ENCODE measurements at places on chromosomes 16 and 17.

- no peak for DNase-seq
Observed at GRCh38 chr16:54631782-54632181, 298.9 kb upstream of the IRX5 start.

GRCh38 chr17:79556271-79556670 is 54.6 kb downstream of the RBFOX3 start:
- DNase-seq, result no peak

DNA sequence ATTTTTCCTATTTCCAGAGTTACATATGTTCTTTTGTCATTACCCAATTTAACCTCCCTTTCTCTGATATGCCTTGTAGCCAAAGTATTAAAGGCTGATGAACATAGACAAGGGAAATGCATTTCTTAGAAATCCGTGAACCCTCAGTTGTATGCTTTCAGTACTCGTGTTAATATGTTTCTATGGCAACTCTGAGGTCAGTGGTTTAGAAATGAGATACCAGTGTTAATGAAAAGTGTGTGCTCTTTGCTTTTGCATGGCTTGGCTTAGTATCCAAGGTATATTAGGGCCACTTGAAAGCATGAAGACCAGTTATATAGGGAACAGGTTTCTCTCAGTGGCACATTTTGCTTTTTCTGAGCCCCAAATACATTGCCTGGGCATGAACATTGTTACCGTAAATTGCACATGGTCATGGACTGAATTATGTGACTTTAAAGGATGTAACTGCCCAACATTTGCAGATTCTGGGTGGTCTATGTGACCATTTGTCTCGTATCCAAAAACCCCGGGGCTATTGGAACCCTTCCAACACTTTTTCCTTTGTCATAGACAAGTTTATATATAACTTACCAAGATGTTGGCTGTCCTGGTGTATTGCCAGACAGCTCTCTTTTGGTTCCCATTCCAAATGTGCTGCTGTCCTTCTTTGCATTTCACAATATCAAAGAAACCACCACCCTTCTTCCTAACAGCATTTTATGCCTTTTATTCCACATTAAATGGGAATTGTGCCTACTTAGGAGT is 17.5 kb downstream of the ABHD15 start:
- DNase-seq, result no peak

DNA sequence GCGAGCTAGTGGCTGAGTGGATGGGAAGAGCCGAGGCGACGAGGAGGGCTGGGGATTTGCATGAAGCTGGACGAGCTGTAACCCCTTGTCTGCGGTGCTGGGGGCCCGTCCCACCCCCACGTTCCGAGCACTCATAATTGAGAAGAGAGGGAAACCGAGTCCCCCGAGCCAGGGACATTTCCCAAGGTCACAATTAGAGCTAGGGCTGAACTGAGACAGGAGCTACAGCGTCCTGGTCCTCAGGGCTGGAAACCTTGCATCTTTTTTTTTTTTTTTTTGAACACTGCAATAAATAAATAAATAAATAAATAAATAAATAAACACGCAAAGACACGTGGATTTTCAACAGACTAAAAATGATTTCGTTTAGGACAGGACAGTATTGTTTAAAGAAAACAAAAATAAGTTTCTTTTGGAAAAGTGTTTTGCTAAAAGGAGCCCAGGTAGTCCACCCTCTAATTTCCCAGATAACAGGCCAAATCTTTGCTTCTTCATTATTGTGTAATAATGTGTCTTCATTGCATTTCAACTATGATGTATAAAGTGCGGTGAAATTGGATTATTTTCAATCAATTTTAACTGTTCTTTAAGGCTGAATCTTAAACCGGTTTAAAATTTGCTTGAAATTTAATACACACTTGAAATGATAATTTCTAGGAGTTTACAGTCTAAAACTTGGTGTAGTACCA is 992 bp downstream of the GDPD1 start:
- DNase-seq, result no peak

DNA sequence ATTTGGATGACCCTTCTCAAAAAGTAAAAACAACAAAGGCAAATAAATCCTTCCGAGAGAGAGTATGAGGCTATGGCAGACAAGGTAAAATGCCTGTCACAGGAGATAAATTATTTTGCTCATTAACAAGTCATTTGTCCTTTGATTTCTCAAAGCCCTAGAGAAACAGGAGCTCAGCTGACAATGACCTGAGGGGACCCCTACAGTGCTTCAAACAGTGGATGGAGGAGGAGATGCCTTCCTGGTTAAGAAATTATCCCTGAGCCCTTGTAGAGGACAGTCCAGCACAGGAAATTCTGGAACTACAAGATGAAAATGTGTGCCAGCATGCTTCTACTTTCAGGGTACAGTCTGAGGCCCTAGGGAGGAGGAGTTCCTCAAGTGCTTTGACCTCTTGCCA is 24.0 kb upstream of the RHBDL3 start:
- no peak for DNase-seq

DNA sequence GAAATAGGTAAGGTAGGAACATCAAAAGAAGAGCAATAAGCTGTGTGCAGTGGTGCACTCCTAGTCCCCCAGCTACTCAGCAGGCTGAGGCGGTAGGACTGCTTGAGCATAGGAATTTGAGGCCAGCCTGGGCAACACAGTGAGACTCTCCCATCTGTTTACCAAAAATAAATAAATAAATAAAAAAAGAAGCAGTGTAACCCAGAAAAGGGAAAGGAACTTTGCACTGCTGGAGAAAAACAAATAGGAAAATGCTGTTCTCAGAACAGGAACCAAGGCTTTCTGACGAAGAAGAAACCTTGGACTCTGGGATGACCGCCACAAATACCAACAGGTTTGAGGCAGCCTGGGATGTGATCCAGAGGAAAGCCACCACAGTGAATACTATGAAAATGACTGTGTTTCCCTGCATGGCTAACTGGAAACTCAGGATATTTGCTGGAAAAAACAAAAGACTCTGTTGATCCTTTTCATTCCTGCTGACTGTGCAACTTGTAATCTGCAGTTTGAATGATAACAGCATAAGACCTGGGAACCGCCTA is 41.2 kb downstream of the TTC19 start:
- DNase-seq, result peak; percentile 77

DNA sequence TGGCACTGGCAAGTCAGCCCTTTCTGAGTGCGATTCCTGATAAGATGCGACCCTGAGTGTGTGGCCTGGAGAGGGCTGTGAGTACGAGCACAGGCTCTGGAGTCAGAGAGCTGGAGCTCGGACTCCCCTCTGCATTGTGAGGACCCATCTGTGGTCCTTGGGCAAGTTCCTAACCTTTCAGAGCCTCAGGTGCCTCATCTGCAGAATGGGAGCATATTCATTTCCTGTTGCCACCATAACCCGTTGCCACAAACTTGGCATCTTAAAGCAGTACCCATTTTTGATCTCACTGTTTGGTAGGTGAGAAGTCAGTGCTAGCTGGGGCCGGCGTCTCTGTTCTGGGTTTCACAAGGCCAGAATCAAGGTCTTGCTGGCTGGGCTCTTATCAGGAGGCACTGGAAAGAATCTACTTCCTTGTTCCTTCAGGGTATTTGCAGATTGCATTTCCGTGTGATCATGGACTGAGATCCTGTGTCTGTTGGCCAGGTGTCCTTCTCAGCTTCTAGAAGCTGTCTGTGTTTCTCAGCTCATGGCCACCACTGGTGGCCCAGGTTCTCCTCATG is 20.2 kb downstream of the KNOP1 start:
- DNase-seq, result no peak

GRCh38 chr16:29306943-29307597 is 99.4 kb downstream of the NPIPB11 start:
- DNase-seq, result peak; percentile 72

- no peak for DNase-seq
Observed at GRCh38 chr16:84048871-84049270, 6.3 kb upstream of the SLC38A8 start.

- no peak for DNase-seq
Observed at GRCh38 chr17:77485089-77485833, 344.5 kb downstream of the SEC14L1 start.

- no peak for DNase-seq
Observed at GRCh38 chr16:12758670-12759558, 44.8 kb downstream of the CPPED1 start.

GRCh38 chr17:79064026-79064425 is 10.6 kb upstream of the ENGASE start:
- DNase-seq, result no peak

DNA sequence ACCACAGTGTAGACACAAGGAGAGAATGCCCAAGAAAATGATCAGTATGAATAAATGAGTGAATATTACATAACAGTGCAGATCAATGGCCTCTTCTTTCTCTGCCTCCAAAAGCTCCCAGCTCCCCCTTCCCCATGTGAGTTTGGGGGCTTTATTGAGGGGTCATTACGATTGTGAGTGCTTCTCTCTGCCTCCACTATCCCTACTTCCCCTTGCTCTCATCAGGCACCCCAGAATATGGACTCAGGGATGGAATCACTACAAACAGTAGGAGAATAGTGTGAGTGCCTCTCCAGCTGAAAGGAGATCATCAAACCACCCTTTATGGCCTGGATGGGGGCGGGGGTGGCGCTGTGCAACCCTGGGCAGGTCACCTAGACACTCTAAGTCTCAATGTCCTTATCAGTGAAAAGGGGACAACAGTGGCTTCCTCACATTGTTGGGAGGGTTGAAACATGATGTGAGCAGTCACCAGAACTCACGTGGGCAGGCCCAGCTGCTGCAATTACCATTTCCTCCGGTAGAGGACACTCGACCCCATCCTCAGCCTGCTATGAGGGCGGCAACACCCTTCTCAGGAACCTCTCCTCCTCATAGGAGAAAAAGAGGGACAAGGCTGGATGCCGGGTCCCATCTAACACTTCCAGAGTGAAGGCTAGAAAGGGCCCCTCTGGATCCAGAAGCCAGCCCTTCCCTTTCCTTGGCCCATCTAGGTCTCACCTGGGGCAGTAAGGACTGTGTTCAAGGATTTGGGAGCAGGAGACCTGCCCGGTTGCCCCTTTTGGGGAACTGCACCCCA is 2.1 kb upstream of the EPOP start:
- DNase-seq, result peak; percentile 77

- no peak for DNase-seq
Observed at GRCh38 chr17:61064087-61064951, 335.3 kb upstream of the TBX2 start.

DNA sequence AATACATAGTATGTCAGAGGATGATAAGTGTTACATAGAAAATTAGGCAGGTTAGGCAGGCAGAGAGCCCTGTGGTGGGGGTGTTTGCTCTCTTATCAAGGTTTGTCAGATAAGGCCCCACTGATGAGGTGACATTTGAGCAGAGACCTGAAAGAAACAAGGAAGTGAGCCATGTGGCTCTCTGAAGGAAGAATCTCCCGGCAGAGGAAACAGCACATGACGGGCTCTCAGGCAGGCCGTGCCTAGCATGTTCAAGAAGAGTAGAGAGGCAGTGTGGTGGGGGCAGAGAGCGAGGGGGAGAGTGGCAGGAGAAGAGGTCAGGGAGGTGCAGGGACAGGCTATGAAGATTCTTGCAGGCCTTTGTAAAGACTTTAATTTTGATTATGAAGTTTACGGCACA is 82.0 kb upstream of the ASIC2 start:
- no peak for DNase-seq

DNA sequence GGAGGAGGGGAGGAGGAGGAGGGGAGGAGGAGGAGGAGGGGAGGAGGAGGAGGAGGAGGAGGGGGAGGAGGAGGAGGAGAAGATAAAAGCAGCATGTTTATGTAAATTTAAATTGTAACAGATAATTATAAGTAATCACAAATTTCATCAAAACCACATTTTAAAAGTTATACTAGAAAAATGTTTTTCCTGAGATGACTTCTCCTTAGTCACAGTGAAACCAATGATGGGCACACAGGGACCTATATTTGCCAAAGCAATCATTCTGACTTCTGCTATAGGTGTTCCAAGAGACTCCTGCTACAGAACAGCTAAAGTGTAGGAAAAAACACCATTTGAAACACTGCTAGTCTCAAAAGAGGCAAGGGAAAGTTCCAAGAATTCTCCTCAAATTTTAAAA is 66.4 kb downstream of the CEP95 start:
- peak; percentile 35 for DNase-seq

GRCh38 chr17:1488826-1489270 is 3.6 kb downstream of the MYO1C start:
- DNase-seq, result no peak

DNA sequence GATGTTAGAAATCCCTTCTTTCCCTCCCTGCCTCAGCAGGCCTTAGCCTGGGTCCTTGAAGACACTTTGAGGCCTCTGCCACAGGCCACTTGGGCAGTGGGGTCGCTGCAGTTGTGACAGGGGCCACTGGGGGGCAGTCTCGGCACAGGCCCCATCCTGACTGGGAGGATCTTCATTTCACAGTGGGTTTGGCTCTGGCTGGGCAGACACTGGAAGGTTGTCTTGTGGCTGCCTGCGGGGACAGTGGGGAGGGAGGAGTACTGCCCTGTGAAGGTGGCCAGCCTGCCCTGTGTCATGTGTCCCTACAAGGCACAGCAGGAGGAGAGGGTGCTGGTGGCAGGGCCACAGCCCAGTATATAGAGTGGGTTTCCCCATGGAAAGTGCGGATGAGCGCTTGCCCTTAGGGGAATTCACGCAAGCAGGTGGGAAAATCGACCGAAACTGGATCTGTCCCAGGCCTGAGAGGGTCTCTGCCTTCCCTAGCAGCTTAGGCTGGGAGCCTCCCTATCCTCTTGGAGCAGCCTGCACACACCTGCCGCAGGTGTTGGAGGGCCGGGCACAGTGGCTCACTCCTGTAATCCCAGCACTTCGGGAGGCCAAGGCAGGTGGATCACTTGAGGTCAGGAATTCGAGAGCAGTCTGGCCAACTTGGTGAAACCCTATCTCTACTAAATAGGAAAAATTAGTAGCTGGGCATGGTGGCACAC is 28.8 kb downstream of the GINS2 start:
- DNase-seq, result peak; percentile 37

GRCh38 chr16:52572656-52573055 is 25.7 kb upstream of the TOX3 start:
- DNase-seq, result no peak

GRCh38 chr16:9597967-9598730 is 506.7 kb downstream of the HAPSTR1 start:
- no peak for DNase-seq

DNA sequence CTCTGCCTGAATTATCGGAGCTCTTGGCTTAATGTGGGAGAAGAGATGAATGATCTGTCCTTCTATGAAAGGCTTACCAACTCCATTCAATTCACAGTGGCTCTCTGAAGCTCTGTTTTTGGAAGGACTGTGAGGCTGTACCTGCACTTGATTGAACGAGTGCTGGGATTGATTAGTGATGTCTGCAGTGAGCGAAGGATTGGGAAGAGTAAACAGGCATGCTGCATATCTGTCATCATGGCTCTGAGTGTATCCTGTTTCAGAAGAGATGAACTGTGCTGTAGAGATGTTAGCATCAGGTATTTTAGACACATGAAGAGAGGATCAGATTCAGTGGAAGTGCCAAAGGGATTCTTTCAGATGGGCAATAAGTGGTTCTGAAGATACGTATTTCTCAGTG is 564.0 kb downstream of the MAF start:
- no peak for DNase-seq

- DNase-seq, result no peak
Observed at GRCh38 chr16:74567901-74568300, 39.0 kb downstream of the GLG1 start.
